Lower leg skin (tissue), 4 donors: ENCODE measurements at places on chromosomes 1 and 21.
A peak's percentile ranks its signal among the peaks of the same experiment; 100 is the strongest.

- DNase-seq = no peak
These were observed 637 bp downstream of the LYPLA2 start for GRCh38 chr1:23791516-23792047.

DNA sequence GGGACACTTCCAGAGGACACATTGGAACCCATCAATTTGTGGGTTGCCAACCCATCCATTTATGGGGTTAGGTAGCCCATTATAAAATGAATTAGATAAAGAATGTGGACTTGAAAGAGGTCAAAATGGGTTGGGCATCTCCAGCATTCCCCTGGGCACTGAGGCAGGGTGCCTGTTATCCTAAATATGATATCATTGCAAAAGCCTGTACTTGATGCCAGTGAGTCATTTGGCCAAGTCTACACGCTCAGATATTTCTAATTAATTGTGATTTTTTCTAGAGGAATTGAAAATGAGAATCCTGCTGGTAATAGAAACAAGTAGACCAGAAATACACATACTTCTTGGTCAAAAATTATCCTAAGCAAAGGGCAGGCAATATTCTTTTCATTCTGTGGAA is 21.9 kb upstream of the NBL1 start:
- no peak for DNase-seq

- no peak for DNase-seq
These were observed 534.6 kb upstream of the PTBP2 start for GRCh38 chr1:96187020-96187419.

DNA sequence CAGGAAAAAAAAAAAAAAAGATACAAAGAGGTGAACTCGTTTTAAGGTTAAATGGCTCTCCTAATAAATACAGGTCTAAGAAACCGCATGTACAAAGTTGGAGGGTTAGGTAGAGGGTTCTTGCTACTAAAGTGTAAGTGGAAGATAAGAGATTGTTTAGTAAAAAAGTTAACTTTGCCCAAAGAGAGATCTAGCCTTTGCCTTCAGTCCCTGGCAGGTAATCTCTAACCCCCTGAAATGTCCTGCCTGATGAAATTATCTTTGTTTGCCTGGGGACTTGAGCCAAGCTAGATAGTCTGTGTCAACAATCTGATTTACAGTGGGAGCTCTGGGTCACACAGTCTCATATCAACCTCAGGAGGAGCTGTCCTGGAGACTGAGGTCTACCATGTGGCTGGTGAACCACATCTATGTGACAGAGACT is 57.6 kb downstream of the TRIM33 start:
- no peak for DNase-seq

- DNase-seq = no peak
These were observed 4.2 kb downstream of the TTC39A start for GRCh38 chr1:51325878-51326755.

DNA sequence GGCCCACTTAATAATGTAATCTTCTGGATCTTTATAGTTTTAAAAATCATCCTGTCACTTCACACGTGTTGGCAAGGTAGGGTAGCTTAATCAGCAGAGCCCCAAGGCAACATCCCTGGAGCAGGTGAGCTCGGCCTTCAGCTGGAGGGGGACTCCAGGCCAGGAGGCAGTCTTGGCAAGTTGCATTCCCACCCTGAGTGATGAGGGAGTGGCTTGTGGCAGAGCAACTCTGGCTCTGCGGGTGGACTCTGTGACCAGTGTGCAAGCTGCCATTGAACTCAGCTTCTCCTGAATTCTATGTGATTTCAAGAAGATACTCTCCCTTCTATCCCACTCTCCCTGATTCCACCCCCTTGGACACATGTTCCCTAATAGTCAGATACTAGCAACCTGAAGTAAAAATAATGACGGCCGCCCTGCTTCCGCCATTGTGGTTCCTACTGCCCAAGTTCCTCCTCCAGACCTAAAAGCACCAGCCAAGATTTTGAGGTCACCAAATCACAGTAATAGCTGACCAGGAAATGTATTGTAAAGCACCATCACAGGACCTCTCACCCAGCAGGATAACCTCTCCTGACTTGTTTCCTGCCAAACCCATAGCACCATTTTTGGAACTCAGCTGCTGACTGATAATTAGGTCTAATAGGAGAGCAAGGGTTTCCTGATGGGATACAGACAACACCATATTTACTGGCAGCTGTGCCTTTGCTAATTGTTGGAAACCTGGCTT is 11.5 kb upstream of the LYST start:
- no peak for DNase-seq

- no peak for DNase-seq
These were observed 1.7 kb downstream of the DHCR24 start for GRCh38 chr1:54885237-54885679.

DNA sequence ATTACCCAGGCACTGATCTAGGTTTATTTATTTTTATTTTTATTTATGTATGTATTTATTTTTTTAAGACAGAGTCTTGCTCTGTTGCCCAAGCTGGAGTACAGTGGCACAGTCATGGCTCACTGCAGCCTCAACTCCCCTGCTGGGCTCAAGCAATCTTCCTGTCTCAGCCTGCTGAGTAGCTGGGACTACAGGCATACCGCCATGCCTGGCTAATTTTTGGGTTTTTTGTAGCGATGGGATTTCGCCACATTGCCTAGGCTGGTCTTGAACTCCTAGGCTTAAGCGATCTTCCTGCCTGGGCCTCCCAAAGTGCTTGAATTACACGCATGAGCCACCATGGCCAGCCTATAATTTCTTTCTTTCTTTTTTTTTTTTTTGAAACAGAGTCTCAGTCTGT is 9.4 kb downstream of the PHACTR4 start:
- no peak for DNase-seq

GRCh38 chr1:41484402-41485241 is at the start of gene EDN2:
EDN2 (minus strand) TSS chr1:41484683; CDS start chr1:41484601, 82 bp downstream.
- DNase-seq = no peak

DNA sequence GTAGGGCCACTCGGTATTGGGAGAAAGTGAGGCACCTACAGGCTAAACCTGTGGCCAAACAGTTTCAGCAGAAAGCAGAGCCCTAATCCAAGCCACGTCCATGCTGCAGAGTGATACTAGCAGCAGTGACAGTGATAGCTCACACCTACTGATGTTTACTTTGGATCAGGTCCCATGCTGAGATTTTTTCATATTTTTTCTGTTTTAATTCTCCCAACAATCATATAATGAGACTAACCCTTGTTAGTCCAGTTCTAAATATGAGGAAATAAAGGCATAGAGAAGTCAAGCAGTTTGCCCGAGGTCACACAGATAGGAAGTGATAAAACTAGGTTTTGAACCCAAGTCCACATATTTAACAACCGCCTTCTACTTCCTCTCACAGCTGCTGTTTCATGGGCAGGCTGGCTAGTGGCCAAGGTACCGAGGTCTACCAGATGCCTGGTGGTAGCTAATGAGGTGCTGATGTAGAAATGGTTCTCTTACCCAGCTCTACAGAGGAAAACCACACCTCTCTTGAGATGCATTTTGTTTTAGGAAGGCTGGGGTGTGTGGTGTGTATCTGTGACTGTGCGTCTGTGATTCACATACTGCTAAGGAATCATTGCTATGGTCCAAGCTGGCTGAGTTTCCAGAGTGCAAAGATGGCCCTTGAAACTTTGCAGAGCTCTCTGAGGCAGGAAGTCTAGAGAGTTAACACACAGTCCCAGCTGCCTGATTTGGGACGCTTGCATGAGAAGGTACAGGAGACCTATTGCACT is 80.3 kb upstream of the ARTN start:
- DNase-seq = peak; percentile 29

- no peak for DNase-seq
These were observed 52.9 kb upstream of the RWDD3 start for GRCh38 chr1:95181096-95181495.

DNA sequence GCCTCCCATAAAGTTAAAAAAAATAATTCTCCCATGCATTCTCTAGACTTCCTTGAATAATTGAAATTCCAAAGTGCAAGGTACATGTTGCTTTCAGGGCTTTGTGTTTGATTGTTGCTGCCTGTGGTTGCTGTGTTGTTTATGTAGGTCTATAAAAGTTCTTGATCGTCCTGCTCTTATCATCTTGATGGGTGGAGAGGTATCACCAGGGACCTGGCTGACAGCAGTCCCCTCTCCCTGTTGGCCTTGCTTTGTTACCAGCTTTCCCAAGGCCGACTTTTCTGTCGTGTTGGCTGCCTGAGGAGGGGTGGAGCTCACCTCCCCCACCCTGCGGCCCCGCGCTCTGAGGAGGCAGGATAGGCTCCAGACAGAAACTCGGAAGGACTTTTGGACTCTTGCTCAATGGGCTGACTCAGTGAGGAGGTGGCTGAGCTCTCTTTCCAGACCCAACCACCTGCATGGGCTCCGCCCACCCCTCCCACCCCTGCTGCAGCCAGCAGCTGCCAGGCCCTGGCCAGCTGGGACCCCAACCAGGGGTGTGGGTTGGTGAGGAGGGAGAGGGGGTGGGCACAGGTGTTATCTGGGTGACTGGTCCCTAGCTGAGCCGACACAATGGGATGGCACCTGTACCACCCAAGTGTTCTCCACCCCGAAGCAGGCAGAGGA is 2.0 kb downstream of the INAVA start:
- DNase-seq = no peak

- DNase-seq = no peak
These were observed 4.3 kb downstream of the MAN1A2 start for GRCh38 chr1:117371441-117372151.

GRCh38 chr1:26126321-26127084 is 14.9 kb downstream of the PDIK1L start:
- peak; percentile 43 for DNase-seq

- DNase-seq = no peak
These were observed 117.2 kb downstream of the SLC25A24 start for GRCh38 chr1:108082738-108083562.

GRCh38 chr1:109104364-109105151 is 9.4 kb upstream of the ELAPOR1 start:
- no peak for DNase-seq

DNA sequence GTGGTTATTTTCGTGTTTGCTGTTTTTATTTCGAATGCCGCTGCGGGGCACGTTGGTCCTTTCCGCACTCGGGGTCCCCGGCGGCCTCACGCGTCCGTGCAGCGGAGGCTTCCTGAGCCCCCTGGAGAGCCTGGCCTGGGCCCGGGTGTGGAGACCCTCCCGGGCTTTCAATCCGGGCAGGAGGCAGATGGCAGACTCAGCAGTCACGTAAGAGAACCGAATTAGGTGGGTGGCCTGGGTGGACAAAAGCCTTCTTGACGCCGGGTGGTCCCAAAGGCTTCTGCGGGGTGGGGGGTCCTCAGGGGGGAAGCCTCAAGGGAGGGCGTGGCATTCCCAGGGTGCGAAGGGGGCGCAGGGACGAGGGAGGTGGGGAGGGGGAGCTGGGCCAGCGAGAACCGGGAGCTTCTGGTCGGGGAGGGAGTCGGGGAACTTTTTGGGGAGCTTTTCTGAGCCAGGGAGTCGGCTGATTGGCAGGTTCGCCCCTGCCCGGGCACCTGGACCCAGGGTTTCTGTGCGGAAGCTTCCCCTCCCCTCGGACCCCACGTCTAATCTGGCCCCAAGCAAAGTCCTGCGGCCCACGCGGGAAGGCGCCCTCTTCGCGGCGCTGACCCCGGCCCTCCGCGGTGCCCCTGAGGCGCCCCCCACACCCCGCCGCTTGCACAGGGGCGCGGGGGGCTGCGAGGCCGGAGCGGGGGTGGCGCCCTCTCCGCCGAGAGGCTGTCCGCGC is 1.3 kb upstream of the HES4 start:
- no peak for DNase-seq

DNA sequence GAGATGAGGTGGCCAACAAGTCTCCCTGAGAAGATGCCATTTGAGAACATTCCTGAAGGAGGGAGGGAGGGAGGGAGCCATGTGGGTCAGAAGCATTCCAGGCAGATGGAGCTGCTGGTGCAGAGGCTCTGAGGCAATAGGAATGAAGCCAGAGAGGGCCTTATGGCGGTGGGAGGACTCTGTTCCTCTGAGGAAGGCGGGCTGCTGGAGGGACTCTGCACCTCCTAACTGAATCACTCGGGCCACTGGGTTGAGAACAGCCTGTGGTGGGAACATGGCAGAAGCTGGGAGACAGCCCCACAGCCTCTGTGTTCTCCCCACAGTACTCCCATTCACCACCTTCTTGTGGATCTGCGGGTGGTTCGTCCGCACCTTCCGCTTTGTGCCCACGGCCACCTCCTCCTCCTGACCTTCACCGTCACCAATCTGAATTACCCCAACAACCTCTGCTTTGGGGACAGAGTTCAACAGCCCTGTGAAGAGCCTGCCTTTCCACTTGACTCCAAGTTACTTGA is 2.4 kb upstream of the TMEM125 start:
- no peak for DNase-seq

DNA sequence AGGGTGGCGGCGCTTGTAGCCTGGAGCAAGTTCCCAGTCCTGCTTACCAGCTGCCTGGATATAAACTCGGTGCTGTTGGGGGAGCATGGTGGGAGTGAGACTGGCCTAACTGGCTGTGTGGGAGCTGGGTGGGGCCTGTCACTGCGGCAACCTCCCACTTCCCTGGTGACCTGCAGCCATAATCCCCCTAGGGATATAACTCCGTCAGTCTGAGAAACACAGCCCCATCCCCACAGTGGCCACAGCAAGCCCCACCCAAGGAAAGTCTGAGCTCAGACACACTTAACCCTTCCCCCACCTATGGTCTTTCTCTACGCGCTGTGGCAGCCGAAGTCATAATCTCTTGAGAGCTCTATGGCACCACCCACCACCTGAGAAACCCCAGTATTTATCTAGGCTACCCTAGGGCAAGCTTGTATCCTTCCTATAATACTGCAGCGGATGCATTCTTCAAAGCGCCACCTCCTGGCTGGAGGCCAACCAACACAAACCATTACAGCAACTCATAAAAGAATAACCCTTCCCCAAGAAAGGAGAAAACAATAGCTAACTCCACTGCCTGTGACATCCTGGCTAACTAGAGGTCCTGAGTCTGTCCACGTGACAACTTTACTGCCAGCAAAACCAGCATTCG is 57.4 kb downstream of the ZNF648 start:
- DNase-seq = peak; percentile 86

DNA sequence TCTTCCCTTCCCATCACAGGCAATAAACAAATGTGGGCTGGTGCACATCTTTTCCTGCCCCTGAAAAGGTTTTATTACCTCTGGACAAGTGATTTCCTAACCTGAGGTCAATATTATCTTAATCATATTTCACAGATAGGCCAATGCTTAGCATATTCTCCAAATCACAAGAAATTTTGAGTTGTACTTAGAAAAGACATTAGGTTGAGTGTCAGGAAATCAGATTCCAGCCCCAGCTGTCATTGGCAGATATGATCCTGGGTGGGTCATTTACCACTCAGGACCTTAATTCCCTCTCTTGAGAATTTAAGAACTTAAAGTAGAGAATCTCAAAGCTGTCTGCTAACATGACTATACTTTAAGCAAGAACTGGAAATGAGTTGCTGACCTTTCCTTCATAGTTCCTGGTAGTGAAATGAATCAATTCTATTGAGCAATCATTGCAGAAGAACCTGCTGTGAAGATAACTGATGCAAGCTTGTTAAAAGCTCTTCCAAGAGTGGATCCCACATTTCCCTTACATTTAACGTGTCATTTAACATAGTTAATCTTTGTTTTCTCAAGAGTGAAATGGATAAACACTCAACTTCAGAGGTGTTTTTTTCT is 46.4 kb upstream of the CR2 start:
- no peak for DNase-seq

- DNase-seq = no peak
These were observed 150.8 kb downstream of the NR5A2 start for GRCh38 chr1:200178340-200178739.
